HCEC 1CT (cell line): ENCODE measurements at places on chromosomes 6 and 20.
A peak's percentile ranks its signal among the peaks of the same experiment; 100 is the strongest.

DNA sequence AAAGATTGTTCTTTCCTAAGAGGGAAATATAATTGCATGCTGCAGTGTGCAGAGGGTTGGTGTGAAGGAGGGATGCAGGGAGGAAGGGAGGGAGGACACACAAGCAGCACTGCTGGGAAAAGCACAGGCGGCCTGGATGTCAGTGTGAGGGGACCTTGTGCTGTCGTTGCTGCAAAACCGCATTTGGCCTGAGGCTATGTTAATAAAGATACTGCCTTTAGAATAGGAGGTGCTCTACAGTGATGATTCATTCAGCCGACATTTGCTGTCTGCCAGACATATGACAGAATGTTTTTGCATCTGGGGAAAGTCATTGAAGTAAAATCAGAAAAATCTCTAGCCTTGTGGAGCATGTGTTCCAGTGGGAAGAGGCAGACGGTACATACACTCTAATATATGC lies 50.5 kb upstream of the TRIM26 start:
- peak; percentile 45 for DNase-seq

DNA sequence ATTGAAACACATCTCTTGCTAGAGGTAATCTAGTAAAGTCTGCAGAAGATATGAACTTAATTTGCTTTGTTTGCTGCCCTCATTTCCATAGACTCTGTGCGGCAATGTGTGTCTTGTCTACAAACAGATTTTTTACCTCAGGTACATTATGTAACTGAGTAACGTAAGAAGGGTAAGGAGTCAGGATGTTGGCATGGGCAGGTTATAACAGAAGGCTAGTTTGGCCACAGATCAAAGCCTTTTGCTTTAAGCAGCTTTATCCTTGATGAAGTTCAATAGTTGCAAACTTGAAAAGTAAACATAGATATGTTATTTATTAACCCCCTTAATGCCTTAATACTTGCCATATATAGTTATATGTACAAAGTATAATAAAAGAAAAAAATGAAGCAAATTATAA lies 391.6 kb upstream of the FKBP1C start:
- no peak for DNase-seq

DNA sequence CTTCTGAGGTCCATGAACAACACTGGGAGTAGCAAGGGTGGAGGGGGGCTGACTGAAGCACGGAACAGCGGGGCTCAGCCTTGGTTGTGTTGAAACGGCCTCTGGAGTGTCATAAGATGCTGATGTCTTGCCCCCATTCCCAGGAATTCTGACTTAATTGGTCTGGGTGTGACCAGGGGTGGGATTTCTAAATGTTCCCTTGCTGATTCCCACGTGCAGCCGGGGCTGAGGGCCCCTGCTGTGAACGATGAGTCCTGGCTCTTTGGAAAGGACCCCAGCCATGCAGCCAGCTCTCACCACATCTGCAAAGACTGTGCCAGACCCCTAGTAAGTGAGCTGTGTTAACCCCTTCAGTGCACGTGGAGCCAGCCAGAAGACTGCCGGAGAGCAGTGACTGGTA lies 28.6 kb upstream of the FAM50B start:
- no peak for DNase-seq

- DNase-seq: no peak
Observed at GRCh38 chr20:45391559-45391958, 13.4 kb upstream of the TP53TG5 start.

- DNase-seq: no peak
Observed at GRCh38 chr20:12925863-12926793, 82.6 kb upstream of the SPTLC3 start.

- DNase-seq: peak; percentile 56
Observed at GRCh38 chr20:44861531-44862006, 23.9 kb upstream of the YWHAB start.

- DNase-seq: no peak
Observed at GRCh38 chr20:61958773-61959700, 106.6 kb downstream of the TAF4 start.

GRCh38 chr6:24923885-24924401 lies 11.8 kb downstream of the RIPOR2 start:
- DNase-seq: no peak

DNA sequence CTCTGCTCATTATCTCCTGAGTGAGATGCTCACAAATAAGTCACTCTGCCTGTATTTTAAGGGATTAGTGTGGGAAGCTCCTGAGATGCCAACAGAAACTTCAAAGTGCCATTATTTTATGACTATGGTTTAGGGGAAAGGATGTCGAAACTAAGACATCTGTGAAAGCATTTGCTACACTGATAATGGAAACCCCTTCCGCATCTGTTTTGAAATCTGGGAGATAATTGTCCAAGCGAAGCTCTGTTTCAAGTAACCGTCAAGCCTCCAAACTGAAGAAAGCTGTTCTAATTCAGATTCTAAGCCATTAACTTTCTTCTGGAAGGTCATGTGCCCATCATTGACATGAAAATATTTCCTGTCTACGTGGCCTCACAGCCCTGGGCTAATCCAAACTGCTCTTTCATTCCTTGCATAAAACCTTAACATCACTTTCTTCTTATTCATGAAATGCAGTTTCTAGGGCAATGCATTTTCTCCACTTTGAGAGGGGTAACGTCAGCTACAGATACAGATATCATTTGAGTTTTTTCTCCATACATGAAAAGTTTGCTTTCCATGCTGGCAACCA lies 932.0 kb downstream of the C6orf118 start:
- DNase-seq: no peak

DNA sequence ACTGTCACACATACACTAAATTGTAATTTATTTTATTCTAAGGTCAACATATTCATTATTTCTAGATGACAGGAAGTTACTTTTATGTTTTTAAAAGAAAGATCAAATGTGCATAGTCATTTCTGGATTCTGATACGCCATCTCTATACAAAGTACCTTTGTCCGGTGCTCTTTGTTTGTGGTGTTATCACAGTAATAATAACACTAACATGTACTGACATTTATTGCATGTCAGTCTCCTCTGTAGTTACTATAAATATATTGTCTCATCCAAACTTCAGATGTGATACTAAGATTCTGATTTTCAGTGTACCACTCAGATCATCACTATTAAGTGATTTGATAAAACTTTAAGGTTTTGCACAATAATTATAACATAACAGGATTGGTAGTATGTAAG lies 90.3 kb upstream of the TPD52L1 start:
- no peak for DNase-seq

DNA sequence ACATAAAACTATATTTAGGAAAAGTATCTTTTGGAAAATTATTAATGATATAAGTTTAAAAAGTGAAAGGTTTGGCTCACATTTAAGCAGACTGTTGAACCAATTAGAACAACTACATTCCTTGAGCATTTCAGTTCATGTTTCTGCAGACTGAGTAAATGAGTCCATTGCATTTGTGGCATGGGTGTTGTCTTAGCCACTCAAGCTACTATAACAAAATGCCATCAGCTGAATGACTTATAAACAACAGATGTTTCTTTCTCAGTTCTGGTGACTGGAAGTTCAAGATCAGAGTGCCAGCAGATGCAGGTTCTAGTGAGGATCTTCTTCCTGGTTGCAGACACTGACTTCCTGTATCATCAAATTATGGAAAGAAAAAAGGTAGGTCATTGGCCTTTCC lies 67.1 kb upstream of the SLC2A12 start:
- DNase-seq: no peak

DNA sequence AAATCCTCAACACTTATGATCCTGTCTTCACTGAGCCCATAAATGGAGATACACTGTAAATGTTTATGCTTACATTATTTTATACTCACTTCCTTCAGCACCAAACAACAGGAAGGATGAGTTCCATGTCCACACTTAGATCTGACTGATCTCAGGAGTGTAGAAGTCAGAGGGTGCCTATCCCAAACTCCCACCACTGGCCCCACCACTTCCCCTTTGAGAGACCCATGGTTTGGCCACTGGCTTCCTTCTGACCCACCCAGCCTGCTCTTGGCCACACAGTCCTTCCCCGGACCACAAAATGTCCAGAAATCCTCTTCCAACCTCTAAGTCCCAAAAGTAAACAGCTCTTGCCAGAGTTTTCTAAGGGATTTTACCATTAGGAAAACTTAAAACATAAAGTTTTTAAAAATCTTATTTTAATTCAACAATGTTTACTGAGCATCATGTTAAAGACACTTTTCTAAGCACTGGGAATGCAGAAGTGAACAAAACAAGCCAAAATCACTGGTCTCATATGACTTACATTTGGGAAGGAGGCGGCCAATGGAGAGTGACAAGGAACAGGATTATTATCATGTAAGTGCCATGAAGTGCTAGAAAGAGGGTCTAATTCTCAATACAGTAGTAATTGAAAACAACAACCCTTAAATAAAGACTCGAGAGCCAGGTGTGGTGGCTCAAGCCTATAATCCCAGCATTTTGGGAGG lies 103.8 kb downstream of the NRSN1 start:
- no peak for DNase-seq

- no peak for DNase-seq
Observed at GRCh38 chr20:4880051-4880450, 121.3 kb downstream of the SLC23A2 start.

GRCh38 chr6:215335-216034 lies 76.8 kb upstream of the DUSP22 start:
- DNase-seq: peak; percentile 32

GRCh38 chr20:51631011-51631950 lies 88.8 kb upstream of the NFATC2 start:
- DNase-seq: peak; percentile 96

DNA sequence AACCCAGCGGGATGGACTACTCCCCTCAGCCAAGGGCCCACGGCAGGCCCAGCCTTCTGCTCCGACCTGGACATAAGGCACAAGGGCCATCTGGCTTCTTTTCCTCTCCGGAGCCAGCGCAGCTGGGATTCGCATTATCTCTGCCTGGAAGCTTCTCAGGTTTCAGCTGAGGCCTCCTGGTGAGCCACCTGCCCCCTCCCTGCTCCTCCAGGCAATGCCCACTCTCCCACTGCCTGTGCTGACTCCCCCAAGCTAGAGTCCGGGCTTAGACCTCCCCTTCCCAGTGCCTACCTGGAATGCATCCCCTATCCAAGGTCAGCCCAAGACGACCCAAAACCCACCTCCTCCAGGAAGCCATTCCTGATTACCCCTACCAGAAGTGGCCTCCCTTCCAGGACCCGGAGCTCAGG lies 60.7 kb downstream of the EZR start:
- no peak for DNase-seq

GRCh38 chr6:9295644-9296043 lies 860.3 kb upstream of the SLC35B3 start:
- no peak for DNase-seq

GRCh38 chr20:23340524-23340923 lies 10.1 kb upstream of the NXT1 start:
- DNase-seq: peak; percentile 54

- DNase-seq: no peak
Observed at GRCh38 chr6:147821295-147821897, 312.9 kb downstream of the SAMD5 start.
